ENCODE measurements at places on chromosomes 6 and 20.

DNA sequence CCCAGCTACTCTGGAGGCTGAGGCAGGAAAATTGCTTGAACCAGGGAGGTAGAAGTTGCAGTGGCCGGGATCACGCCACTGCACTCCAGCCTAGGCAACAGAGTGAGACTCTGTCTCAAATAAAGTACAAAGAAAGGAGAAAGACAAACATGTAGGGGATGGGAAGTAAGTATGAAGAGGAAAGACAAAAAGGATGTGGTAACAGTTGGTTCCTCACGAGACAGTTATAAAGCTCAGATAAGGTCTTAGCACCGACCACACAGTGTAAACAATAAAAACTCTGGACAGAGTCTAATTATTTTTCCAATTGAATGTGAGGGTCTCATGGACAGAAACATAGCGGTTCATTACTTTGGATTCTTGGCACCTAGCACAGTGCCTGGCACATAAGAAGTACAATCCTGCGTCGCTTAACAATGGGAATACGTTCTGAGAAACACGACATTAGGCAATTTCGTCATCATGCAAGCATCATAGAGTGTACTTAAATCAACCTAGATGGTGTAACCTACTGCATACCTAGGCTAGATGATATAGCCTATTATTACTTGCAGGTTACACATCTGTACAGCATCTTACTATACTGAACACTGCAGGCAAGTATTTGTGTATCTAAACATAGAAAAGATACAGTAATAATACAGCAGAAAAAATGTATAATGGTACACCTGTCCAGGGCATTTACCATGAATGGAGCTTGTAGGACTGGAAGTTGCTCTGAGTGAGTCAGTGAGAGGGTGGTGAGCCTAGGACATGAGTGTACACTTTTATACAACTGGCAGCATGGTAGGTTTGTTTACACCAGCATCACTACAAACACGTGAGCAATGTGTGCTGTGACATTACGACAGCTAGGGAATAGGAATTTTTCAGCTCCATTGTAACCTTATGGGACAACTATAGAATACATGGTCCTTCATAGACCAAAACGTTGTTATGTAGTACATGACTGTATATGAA, 38.2 kb downstream of the MBOAT1 start:
- DNase-seq, result no peak

DNA sequence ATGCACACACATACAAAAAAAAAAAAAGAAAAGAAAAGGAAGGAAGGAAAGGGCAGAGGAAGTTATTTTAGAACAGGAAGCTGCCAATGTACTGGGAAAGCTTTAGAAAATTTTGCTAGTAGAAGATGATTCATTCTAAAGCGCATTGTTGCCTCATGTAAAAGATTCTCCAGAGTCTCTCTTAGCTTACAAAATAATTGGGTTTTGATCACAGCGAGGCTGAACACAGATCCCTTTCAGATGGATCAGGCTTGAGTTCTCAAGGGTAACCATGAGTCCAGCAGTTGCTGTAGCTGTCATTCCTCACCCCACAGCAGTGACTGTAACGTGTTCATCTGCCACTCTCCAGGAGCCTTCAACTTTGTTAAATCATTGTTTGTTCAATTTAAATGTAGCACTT, 81.9 kb downstream of the PHACTR2 start:
- no peak for DNase-seq

DNA sequence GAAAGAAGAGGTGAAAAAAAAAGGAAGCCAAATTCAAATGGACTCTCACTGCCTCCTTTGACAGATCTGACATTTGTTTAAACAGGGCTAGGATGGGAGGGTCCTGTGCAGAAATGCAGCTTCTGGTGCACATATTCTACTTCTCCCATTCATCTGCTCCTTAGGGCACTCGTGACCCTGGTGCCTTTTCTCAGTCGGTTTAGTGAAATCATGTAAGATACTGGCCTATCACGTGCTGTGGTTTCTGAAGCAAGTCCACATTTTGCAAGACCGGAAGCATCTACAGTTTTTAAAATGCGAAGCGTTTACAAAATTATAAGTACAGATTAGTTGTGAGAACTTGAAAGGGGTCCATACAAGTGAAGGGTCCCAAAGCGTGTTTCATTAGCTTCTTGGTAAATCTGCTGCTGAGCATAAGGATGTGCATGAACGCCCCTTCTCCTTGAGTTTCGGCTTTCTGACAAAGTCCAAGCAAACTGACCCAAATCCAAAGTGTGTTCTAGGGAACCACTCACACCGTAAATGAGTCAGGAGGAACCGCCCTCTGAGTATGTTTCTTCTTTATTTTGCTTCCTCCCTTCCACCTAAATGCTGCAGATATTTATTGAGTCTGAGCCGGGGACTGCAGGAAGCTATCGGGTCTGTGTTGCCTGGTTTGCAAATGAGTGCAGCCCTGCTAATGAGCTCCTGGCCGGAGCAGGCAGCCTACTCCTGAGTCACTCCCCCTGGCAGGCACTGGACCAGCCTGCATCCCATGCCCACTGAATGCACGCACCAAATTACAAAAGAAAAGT, 323.8 kb upstream of the JARID2 start:
- DNase-seq, result no peak

GRCh38 chr6:36358226-36358915, 21.7 kb upstream of the BNIP5 start:
- no peak for DNase-seq

- no peak for DNase-seq
These were observed 554 bp upstream of the CST3 start for GRCh38 chr20:23638309-23638708.
